ENCODE measurements at places on chromosomes 7 and 10.

GRCh38 chr7:30837581-30837980, 66.4 kb downstream of the MINDY4 start:
- no peak for DNase-seq

DNA sequence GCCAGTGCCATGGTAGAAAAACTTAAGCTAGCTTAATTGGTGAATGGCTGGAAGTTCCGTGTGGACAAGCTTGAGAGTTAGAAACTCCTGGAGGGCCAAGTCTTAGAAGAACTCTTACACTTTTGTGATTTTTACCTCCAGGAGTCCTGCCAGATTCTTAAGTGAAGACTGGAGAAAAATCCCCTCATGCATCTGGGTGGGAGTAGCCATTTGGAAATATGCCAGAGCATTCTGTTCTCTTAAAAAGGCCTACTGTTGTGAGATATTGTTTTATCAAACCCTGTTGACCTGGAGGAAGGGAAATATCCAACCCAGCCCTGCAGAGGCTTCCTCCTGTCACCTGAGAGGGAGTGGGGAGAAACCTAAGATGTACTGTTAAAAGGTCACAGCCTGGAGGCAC, 17.6 kb upstream of the MCM10 start:
- no peak for DNase-seq

DNA sequence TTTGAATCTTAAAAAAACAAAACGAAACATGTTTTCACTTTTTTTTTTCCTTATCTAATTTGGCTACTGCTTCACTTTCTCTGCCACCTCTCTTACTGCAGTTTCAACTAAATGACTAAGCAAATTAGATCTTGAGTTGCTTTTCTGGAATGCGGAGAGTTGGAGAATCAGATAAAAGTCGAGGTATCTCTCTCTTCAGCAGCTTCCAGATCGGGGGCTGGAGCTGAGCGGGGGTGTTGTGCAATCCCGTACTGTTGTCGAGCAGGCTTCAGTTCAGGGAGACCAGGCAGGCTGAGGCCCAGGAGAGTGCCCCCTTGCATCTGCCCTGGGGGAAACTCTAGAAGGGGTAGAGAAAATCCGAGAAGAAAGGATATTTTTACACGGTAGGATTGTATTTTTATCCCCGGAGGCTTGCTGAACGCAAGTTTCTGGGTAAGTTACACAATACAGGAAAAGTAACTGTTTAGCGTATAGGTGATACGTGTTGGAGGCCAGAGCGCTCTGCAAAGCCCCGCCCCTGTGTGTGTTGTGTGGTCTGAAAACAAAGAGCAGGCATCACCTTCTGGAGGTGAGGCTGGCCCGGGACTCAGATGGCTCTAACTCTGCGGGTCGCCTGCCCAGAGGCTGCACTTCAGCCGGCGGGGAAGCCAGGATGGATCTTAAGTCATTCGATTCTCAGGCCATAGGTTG, 116.6 kb downstream of the KLF6 start:
- DNase-seq, result no peak

- DNase-seq, result no peak
Observed at GRCh38 chr7:380711-381210, 90.8 kb downstream of the FOXL3 start.

DNA sequence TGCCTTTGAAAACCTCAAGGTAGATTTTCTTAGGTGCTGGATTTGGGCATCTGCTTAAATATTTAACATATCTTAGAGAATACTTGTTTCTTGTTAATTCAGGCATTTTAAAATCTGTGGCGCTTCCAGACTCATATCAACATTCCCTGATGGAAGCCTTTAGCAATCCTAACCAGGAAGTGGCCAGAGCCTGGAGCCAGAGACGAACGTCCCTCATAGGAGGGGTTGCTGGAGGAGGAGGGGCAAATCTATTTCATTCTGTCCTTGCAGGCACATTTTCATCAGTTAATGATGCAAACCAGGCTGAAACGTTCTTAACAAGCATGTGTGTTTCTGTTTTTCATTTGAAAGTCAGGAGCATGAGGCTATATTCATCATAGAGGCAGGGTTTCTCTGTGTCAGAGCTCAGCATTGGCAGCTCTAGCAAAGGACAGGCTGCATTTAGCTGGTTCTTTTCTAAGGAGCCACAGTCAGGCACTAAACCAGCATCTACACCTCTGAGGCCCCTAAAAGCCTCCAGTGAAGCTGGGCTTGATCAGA, 17.8 kb upstream of the IFIT2 start:
- DNase-seq, result no peak

- no peak for DNase-seq
Observed at GRCh38 chr7:151410405-151411390, 860 bp upstream of the WDR86 start.

DNA sequence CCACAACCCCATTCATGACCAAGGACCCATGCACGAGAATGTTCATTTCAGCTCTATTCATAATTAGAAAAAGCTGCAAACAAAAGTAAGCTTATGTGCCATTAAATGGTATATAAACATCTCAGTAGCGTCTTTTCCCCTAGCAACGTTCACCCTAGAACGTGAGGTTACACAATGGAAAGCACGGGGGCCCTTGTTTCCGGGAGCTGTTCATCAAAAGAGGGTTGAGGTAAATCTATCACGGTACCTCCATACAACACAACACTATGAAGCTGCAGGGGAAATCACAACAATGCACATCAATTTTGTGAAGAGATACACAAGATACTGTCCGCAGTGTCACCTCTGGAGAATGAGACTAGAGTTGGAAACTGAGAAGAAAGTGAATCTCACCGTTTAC, 80.9 kb upstream of the DDC start:
- DNase-seq, result no peak

- no peak for DNase-seq
Observed at GRCh38 chr7:155693826-155694225, 49.4 kb downstream of the RBM33 start.

DNA sequence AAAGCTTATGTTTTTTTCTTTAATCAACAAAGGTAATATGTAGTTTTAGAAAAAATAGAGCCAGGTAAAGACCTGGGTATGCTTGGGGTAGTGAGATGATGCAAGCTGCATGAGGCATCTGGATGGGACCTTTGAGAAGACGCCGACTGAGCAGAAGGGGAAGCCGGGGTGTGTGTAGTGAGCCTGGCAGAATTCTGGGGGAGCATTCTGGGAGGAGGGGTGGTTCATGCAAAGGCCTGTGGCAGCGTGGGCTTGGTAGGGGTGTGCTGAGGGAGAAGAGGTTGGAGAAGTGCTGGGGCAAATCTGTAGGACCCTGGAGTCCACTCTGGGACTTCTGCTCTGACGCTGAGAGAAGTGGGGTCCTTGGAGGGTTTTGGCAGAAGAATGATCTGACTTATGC, 33.9 kb upstream of the SHH start:
- no peak for DNase-seq

DNA sequence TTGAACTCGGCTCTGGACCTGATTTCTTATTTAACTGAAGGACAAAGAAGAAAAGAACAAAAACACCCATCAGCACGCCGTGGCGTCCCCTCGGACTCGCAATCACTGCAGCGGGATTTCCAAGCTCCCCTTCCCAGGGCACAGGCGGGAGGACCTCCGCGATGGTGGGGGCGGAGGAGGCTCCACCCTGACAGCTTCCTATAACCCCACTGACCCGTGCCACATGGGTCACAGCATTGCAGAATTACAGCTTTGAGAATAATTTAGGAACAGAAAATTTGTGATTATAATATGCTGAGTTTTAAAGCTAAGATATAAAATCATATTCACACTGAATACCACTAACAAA, 129.7 kb upstream of the SEC61G start:
- no peak for DNase-seq

DNA sequence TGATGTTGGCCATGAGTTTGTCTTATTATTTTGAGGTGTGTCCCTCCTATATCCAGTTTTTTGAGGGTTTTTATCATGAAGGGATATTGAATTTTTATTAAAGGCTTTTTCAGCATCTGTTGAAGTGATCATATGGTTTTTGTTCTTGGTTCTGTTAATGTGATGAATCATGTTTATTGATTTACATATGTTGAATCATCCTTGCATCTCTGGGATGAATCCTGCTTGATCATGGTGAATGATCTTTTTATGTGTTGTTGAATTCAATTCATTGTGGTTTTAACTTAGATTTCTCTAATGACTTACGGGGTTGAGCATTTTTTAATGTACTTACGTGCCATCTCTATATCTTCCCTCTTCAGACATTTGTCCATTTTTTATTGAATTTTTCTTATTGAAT, 22.9 kb downstream of the DLD start:
- DNase-seq, result no peak

DNA sequence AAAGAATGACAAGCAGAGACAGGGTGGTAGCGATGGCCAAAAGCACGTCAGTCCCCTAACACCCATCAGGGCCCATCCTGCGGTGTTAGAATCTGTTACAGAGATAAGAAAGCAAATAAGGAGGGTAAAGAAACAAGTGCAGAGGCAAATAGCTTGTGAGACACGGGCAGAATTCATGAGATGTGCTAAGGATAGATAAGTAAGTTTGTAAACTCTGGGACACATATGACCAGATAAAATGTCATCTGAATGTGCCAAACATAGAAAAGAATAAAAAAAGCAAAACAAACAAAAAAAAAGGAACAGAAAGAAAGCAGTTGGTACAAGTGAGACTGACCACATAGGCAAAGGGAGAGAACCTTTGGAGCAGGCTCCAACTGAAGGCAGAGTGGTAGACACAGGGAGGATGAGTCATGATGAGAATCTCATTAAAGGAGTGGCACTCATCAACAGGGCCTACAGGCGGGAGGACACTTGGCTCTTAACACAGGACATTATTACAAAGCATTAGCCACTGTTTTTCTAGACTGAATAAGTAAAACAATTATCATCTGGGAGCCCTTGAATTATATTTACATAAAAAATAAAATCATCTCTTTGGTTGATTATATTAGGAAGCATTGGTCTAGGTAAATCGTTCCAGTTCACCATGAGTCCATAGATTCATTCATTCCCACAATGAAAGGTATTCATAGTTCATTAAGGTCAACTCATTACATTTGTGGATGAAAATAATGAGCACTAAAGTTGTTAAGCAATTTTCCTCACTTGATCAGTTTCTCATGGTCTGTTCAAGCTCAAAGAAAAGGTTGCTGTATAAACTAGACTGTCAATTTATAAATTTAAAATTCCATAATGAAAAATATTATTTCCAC, 21.5 kb upstream of the EPHB6 start:
- no peak for DNase-seq

DNA sequence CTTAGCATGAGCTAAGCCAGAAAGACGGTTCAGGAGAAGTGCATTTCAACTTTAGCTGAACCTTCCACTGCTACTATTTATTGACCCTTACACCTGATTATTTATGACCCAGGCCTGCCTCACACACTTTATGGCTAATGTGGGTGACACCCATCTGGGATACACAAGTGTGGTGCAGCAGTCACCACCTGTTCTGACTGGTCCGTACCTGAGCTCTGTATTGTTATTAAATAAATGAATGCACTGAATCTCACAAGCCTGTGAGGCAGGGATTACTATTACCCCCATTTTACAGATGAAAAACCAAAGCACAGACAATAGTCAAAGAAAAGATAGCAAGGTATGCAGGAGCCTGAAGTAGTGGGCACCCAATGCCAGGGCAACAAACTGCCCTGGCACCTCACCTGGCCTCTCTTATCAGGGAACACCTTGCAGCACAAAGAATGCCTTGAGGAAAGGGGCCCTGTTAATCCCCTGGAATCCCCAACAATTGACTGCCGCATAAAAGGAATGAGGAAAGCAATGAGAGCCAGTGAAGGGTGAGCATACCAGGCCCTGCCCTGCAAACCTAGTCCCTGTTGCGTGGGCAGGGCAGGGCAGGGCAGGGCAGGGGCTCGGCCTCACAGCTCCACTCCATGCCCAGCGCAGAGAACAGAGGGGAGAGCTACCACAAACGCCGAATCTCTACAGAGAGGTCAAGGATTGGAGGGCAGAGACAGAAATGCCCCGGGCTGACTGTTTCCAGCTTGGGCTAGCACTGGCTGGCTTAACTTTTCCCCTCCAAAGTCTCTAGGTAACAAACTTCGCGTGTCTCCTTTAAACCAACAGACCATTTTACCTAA, 1.3 kb downstream of the ANXA11 start:
- no peak for DNase-seq

- no peak for DNase-seq
Observed at GRCh38 chr10:95176101-95176500, 17.9 kb upstream of the ACSM6 start.

- no peak for DNase-seq
Observed at GRCh38 chr7:153432063-153432462, 620.1 kb upstream of the DPP6 start.

DNA sequence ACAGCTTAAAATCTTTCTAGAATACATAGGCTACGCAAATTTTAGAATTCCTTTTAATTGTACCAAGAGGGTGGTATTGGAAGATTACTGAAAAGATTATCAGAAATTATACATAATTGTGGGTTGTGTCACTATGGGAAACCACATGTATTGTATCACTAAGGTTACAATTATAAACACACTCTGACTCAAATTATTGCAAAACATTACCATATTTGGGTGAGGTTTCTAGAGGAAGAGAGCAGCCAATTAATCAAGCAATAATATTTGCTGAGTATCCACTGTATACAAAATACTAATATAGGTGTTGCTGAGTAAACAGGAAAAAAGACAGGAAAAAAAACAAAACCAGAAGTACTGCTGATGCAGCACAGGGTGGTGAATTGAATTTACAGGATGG, 3.1 kb upstream of the CAPZA2 start:
- DNase-seq, result no peak

DNA sequence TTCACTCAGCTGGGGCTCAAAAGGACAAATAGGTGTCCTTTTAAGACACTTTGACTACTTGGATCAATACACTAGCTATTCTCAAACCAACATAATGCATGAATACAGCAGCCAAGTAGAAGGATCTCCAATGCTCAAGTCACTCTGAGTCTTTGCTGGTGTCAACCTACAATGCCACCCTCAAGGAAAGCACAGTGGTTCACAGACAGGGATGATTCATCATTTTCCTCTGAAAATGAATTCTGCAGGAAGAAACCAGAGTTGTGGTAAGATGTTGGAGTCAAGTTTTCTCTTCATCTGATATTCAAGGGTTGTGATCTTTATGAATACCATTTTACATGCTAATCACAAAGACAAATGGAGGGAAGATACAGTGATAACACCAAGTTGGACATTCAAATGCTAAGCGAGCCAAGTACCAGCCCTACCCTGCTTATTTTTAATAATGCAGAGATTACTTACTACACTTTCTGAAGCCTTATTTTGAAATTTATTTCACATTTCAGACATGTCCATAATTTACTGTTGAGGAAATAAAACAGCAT, 143.1 kb upstream of the FGFR2 start:
- no peak for DNase-seq

DNA sequence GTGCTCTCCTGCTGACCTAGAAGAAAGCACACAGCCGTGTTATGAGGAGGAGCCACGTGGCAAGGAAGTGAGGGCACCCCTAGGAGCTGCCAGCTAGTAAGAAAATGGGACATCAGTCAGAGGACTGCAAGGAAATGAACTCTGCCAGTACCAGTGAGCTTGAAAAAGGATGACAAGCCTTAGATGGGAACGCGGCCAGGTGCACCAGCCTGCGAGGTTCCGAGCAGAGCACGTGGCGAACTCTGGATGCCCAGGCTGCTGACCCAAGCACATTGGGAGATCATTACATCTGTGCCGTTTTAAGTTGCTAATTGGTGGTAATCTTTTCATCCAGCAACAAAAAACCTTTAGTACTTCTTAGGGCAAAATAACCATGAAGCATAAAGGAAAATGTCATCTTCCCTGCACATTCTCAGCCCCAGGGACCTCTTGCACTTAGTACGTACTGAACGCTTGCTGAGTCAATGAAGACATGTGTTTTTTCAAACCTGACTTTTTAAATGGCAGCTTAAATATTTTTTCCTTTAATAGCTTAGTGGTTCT, 69.4 kb downstream of the AMZ1 start:
- no peak for DNase-seq

GRCh38 chr7:28685644-28686417, 272.3 kb downstream of the TRIL start:
- no peak for DNase-seq
